NCI-H345 (cell line): ENCODE measurements at places on chromosomes 3 and 15.
A peak's percentile ranks its signal among the peaks of the same experiment; 100 is the strongest.

GRCh38 chr3:49157289-49157688 is 8.8 kb downstream of the CCDC71 start:
- no peak for DNase-seq

DNA sequence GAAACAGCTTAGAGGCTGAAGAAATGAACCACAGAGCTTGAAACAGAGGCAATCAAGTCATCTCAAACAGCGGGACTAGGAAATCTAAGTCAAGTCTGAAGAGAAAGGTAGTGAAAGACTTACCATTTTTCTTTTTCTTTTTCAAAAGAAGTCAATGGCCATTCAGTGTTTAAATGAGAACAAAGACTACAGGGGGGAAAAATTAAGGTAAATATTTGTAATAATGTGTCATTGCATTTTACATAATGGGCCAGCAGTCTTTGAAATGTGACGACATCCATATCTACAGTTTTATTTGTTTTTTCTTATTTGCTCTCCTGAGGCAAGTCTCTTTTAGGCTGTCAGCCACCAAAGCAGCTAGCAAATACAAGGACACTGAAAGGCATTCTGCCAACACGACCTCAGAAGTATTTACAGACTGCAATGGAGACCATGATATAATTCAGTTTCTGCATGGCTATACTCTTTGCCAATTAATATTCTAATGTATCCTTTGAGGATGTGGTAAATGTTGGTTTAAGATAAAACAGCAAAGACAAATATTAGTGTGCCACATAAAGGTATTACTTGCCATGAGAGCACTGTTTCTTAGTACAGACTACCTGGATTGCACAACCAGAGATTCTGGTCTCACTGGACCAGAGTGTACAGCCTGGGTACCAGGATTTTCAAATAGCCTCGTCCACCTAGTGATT is 307.0 kb upstream of the THBS1 start:
- DNase-seq: peak; percentile 82

DNA sequence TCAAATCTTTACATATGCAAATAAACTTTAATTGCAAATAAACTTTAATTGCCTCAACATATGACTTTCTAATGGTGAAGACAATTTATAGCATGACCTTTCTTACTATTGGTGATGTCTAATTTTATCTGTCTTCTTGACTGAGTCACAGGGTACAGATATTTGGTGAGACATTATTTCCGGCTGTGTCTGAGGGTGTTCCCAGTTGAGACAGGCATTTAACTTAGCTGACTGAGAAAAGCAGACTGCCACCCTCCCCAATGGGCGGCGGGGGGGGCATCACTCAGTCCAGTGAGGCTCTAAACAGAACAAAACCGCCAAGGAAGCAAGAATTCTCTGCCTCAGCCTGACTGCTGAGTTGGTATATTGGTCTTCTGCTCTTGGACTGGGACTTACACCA is 160.0 kb downstream of the TBL1XR1 start:
- no peak for DNase-seq

DNA sequence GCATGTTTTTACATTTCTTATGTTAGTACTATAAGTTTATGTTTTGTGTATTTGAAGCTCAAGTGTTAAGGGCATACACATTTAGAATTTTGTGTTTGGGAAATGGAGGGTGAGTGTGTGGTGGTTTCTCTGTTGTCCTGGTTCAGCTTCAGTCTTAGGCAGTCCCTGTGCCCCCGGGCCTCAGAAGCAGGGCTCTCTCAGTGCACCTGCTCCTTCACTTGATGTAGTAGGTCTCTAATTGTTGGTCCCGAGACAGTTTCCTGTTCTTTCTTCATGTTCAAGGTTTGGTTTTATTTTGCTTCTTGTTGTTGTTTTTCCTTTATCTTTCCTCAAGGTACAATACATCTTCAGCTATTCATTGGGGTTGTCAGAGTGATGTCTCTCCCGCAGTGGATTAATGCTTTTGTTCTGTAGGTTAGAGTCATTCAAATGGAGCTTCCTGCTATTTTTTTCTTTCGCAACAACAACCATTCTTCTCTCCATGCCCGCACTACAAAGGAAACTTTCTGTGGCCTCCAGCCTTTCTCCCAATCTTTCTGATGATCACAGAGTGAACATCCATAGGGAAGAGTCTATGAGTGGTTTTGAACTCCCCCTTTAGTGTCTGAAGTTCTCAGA is 177.8 kb upstream of the GOLGA6L4 start:
- no peak for DNase-seq

DNA sequence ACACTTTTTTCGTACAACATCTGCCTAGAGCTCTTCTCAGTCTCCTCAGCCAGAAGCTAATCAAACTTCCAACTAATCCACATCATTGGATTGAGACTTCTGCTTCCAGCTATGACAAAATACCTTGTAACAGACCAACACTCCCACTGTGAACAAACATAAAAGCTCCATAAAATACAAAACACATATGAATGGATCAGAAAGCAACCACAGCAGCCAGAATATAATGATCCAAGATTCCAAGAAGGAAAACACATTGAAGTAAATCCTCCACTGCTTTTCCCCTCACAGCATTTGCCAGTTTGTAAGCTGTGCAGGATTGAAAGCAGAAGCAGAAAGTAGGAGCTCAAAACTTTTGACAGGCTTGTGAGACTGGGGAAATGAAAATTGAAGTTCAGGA is 863.2 kb downstream of the TUSC7 start:
- DNase-seq: no peak

DNA sequence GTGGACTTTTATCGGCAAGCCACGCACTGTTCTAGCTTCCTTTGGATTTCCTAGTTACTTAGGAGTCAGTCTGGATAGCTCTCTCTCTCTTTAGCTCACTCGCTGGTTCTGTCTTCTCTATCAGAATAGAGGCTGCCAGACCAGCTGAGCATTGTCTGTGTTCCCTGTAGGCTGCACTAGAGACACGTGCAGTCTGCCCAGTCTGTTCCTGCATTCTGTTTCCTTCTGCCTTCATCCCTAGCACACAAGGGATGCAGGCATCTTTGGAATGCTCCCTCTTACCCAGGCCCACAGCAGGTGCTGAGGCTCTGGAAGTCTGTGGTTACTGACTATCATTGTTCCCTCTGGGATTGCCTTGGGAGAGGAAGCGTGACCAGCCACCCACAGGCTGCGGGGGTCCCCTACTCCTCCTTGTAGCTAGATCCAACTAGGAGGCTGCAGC is 322.8 kb downstream of the ZNF621 start:
- DNase-seq: no peak
